ENCODE measurements at places on chromosomes 5 and 9. TPM values are rescaled to one million over a fixed set of nuclear protein-coding genes. Genes with fewer than 3 reads are reported as not detected.

Gene CD180
- total RNA-seq: not detected

Gene PLAC8L1
- not detected for total RNA-seq

Gene EQTN
- not detected for total RNA-seq

Gene CDX1
- total RNA-seq: not detected

Gene CARTPT
- total RNA-seq: not detected

Gene SLC6A7
- total RNA-seq: not detected

Gene DNAH5
- 3.6 TPM for total RNA-seq

Gene SPATA31E1
- not detected for total RNA-seq

Gene TMOD1
- 1.6 TPM for total RNA-seq

GRCh38 chr9:1048231-1048619, 1.9 kb upstream of the DMRT2 start:
- DNase-seq: no peak

DNA sequence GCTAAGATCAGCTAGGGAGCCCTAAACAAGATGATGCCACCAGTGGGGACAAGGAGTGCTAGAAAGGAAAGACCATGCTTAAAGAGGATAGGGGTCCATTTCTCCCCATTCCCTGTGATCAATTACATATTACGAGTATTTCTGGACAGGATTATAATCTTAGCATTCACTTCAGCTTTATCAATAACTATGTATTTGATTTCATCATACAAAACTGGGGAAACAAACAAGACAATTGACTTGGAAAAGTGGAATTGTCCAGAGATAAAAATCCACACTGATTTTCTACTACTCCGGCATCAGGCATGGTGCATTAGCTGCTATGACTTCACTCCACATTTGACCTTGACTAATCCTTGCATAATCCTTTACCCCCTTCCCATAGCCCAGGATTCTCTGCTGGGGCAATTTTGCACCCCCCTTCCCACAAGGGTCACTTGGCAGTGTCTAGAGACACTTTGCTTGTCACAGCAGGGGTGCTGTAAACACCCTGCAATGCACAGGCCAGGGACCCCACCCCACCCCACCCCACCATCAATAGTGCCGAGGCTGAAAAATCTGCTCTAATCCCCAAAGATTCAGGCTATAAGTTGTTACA, 29.9 kb upstream of the UBE2QL1 start:
- DNase-seq: no peak

- no peak for DNase-seq
Observed at GRCh38 chr5:114054594-114054993, 307.3 kb upstream of the KCNN2 start.

DNA sequence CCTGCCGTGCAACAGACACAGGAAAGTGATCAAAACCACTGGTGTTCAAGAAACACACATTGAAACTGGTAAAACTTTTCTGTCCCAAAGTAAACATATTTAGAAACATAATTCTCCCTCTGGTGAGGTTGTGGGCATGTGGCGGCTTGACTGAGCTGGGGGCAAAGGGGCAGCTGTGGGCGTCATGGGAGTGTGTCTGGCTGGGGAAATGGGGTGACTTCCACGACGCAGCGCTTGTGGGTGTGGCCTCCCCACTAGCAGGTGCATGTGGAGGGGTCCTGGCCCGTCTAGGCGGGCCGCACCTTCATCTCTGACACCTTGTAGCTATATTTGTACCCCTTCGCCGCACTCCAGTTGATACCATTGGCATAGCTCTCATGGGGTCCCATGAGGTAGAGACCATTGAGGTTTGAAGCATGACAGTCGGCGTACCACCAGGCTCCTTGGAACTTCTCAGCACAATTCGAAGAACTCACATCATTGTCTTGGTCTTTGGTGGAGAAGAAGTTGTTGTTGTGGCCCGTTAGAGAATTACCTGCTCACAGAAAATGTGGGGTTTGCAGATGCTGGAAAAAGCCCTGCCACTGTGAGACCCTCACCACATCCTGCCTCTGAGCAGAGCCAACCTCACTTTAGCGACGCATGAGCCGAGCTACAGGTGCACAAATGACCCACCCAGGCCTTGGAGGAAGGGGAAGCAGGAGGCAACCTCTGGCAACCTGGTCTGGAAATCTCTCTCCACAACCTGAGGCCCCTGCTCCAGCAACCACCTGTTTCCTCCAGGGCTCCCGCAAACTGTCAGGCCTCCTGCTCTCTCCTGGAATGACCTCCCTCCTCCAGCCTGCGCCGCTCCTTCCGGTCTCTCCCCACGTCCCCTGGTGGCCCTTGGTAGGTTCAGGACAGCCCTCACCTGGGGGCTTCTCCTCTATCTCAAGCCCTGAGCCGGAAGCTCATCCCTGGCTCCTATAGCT, 7.9 kb downstream of the FCN1 start:
- no peak for DNase-seq

DNA sequence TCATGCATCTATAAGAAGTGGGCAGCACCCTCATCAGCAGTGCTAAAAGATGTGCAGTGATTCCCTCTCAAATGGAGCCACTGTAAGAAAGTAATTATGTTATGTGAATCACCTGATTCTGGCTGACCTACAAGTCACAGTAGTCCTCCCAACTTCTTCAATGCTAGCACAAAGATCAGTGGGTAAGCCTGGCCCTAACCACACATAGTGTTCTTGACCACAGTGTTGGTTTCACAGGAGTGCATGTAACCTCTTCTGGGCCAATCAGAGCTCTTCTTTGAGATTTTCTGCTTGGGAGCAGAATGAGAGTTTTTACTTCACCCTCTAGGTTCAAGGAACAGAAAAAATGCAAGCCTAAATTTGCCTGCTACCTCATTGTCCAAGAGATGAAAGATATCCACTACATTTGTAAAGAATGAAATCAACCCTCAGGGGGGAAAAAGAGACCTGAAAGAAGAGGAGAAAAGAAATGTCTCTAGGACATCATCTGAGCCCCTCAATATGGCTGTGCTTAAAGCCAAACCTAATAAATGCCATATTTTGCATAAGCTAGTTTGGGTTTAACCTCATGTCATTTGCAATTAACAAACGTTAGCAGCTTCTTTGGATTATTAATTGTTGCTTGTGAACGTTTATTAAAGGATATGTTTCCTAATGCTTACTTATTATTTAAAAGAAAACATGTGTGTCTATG, 65.3 kb upstream of the ADRB2 start:
- DNase-seq: peak; percentile 72

- peak; percentile 83 for DNase-seq
Observed at GRCh38 chr9:107018861-107019545, 156.0 kb downstream of the ZNF462 start.

DNA sequence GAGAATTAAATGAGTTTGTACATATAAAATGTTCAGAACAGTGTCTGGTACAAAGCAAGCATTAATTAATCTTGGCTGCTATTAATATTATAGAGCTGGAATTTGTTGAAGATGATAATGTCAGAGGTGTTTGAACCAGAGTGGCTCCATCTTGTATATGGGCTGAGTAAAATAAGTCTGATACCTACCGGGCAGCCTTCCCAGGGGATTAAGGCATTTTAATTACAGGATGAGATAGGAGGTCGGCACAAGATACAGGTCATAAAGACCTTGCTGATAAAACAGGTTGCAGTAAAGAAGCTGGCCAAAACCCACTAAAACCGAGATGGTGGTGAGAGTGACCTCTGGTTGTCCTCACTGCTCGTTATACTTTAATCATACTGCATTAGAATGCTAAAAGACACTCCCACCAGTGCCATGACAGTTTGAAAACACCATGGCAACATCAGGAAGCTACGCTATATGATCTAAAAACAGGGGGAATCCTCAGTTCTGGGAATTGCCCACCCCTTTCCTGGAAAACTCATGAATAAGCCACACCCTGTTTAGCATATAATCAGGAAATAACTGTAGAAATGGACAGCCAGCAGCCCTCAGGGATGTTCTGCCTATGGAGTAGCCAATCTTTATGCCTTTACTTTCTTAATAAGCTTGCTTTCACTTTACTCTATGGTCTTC, 90.2 kb downstream of the PLK2 start:
- DNase-seq: no peak

DNA sequence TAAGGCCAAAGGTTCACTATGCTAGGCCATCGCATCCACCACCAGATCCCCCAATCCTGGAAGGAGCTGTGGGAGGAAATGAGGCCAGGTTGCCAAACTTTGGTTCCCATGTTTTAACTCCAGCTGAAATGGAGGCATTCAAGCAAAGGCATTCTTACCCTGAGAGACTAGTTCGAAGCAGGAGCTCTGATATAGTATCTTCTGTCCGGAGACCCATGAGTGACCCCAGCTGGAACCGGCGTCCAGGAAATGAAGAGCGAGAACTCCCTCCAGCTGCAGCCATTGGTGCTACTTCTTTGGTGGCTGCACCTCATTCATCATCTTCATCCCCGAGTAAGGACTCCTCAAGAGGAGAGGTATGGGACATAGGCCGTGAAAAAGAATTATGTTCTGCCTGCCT, 75.6 kb downstream of the GAPVD1 start:
- DNase-seq: no peak

GRCh38 chr5:99129768-99130501, 201.1 kb upstream of the CHD1 start:
- DNase-seq: peak; percentile 37

DNA sequence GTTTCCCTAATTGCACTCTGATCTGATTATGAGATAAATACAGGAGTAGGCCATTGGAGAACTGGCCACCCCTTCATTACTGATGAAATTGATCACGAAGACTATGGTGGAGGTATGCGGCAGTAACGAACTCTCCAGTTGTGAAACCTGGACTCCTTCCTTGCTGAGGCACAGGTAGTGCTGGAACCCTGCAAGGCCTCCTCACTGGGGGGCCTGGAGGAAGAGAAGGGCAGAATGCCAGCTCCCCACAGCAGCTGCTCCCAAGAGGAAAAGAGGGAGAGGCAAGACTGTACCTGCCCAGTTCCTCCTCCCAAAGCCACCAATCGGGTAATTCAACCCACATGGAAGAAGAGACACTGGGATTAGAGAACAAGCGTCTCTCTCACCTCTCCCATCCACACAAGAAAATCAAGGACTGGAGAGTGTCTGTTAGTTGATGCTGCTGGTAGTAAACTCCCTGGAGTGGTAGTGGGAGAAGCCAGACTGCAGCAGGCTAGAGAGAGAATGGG, 19.1 kb upstream of the TRIO start:
- no peak for DNase-seq

GRCh38 chr5:135312255-135312935, 86.6 kb downstream of the MACROH2A1 start:
- no peak for DNase-seq

GRCh38 chr5:75142566-75143136, 90.3 kb upstream of the GCNT4 start:
- no peak for DNase-seq

- peak; percentile 35 for DNase-seq
Observed at GRCh38 chr5:131164191-131165118, 601 bp downstream of the HINT1 start.
